ENCODE measurements at places on chromosomes 4 and X. TPM values are rescaled to one million over a fixed set of nuclear protein-coding genes. Genes with fewer than 3 reads are reported as not detected.

GRCh38 chr4:145815626-145816025 is 123.0 kb downstream of the ZNF827 start:
- no peak for DNase-seq

HSD17B13 gene
- total RNA-seq = 0.09 TPM

F8 gene
- 34.7 TPM for total RNA-seq

PFKFB1 gene
- total RNA-seq = 0.67 TPM
